ENCODE measurements at places on chromosomes 2 and 18.

- DNase-seq = no peak
These were observed 296.4 kb upstream of the ACVR2A start for GRCh38 chr2:147548451-147548850.

DNA sequence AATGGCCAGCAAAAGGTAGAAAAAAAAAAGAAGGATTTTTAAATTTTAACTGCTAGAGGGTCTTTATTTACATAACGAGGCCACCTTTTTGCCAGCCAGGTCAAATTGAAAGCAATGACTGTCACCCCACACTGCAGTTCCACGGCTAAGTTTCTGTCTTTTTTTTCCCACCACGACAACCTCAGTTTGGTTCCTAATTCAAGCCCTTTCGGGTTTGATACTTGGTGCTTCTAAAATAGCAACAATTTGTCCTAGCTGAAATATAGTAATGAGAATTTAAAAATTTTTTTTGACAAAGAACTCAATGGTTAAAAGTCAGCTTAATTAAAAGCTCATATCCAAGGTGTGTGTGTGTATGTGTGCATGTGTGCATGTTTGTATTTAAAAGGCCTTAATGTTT lies 16.4 kb upstream of the NMS start:
- DNase-seq = no peak

DNA sequence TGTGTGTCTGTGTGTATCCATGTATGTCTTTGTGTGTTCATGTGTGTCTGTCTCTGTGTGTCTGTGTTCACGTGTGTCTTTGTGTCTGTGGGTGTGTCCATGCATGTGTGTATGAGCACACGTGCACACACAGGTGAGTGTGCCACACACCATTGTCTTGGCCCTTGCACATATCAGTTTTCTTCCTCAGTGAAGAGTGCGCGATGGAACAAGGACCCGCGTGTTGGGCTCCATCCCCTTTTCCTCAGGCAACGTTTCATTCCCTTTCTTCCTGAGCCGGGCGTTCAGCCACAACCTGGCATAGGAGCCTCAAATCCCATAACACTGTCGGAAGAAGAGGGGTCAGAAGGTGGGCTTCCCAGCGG lies 74.3 kb downstream of the PTGR3 start:
- DNase-seq = no peak

DNA sequence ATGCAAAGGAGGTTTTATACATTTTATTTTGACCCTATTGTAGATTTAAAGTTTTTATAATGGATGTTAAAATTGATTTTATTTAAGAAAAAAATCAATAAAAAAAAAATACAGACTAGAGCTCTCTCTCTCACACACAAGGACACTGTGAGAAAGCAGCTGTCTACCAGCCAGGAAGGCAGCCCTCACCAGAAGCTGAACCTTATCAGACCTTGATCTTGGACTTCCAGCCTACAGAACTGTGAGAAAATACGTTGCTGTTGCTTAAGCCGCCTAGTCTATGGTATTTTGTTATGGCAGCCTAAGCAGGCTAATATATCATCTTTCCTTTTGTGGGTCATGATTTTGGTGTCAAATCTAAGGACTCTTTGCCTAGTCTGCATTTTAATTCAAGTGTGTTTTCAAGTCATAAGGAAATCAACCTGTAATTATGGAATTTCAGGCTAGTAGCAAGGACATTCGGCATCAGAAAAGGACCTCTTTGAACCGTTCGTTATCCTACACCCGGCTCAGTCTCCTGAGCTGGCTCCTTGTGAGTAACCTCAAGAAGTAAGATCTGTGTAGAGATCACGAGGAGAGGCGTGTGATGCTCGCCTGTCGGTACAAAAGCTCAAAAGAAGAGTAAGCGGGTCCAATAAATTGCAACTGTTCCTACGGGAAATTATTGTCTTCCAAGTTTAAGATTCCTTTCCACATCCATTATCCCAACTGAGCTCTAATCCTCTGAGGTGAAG lies 98.2 kb downstream of the PDCL3 start:
- DNase-seq = no peak
